ENCODE measurements at places on chromosomes 3 and 15.

DNA sequence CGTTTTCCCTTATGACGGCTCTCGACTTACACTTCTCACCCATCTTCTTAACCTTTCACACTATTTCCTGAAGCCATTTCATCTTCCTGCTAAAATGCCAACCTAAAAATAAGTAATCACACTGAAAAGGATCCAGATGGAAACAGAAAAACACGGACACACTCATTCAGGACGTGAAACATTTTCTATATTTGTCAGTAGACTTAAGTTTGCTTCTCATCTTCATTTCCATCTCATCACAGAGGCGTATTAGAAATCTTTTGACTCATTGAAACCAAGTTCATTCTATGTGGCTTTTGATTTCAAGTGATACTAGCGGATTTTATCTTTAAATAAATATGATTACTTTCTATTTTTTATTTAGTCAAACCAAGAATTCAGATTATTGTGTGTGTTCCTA, 27.4 kb upstream of the DLG1 start:
- DNase-seq, result no peak

DNA sequence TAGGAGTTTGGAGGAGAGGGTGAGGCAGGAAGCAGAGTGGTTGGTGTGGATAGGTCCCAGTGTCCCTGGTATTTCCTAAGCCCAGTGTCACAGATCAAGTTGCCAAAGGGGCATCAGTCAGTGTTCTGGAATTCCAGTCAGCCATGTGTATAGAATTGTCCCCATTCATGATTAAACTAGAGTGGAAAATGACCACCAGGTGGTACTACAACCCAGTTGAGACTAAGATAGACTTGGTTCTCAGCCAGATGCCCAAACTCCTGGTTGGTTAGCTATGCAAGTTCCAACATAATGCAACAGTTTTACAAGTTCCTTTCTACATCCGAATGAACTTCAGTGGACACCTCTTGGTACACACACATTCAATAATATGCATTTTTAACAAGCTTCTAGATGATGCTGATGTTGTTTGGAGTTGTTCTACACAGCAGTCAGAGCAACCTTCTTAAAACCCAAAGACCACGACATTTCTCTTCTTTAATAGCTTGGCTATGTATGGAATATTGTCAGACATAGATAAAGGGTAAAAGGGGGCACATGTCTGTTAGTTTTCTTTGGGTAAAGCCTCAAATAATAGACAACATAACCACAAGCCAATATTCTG, 8.4 kb upstream of the ATR start:
- DNase-seq, result peak; percentile 84

GRCh38 chr3:27114684-27115083, 254.5 kb downstream of the NEK10 start:
- DNase-seq, result no peak

DNA sequence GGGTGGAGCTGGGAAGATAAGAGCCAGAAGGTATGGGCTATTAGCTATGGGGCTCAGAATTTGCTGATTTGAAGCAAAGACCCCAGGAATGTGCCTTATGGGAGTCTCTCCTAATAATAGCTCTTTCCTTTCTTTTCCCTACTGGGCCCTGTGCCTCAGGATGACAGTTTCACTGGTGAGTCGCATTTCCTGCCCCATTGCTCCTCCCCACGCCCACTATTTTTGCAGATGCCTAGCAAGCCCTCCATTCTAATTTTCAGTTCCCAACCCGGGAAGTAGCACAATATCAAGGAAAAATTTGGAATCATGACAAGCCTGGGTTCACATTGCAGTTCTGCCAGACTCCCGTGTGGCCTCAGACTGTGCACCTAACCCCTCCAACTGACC, 583 bp downstream of the IL17RE start:
- peak; percentile 50 for DNase-seq

DNA sequence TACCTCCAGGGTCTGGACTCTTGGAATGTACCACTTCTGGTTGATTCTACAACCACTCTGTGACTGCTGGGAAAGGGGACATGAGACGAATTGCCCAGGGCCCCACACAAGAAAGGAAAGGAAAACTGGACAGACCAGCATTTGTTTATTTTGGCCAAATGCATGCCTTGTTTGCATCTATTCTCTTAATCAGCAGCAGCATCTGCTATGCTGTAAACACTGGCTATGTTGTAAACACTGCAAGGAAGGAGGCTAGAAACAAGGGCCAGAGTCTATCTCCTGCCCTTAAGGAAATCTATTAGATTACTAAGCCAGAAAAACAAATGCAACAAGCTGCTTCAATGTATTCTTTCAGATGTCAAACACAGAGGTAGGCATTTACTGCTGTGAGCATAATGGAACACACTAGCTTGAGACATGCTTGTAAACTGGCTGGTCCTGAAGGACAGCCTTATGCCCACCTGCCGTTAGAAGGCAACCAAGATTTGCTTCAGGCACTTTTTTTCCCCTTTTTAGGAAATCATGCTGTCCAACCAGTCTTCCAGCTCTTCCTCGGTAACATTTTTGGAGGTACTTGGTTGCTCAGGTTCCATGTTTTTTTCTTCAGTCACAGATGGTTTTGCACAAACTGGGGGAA, 102.1 kb upstream of the CHRM5 start:
- no peak for DNase-seq

- DNase-seq, result peak; percentile 96
These were observed 71.5 kb upstream of the GALNT15 start for GRCh38 chr3:16102905-16103364.

GRCh38 chr3:184155644-184156521, 706 bp downstream of the DVL3 start:
- DNase-seq, result peak; percentile 26

DNA sequence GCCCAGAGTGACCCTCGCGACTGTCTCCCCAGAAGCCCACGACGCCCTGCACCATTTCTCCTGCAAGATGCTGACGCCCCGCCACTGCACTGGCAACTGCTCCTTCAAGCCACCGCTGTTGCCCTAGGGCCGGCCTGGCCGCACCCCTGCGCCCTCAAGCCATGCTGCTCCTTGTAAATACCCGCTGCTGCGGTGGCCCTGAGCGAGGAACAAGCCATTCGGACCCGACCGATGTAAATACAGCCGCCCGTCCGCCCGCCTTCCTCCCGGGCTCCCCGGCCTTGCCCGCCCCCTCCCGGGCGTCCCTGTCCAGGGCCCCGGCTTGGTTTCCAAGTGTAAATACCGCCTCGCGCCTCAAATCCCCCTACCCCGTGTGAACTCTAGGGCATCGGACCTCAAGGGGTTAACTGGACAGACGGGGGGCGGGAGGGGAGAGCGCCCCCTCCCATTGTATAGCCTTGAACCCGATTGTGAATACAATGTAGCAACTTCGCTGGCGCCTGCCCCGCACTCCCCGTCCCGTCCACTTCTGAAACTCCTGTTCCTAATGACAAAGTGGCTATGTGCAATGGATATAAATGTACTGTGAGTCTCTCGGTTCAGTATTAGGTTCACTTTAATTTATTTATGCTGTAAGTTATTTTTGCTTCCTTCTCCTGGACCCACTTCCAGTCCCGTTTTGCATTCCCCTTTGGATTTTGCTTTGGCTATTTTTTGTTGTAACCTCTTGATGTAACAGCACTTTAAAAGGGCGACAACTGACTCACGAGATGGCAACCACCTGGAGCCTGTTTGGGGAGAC, 5.9 kb downstream of the RNU6-1 start:
- DNase-seq, result no peak

DNA sequence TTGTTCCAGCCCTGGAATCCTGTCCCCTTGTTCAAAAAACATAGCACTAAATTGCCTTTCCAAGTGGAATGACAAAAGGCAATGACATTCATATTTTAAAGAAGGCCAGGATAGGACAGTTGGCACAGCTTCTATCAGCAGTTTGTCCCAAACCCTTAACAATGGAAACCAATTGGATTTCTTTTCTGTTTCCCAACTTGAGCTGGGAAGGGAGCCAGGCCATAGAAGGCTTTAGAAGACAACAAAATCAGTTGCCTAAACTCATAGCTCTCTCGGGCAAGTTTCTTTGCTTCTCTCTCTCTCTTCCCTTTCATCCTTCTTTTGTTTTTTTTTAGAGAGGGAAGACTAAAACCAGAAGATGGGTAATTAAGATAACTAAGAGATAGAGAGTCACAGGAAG, 227.7 kb upstream of the TPRG1 start:
- DNase-seq, result no peak

GRCh38 chr3:183638101-183638852, 2.9 kb downstream of the KLHL24 start:
- peak; percentile 39 for DNase-seq

GRCh38 chr3:64049832-64050231, 26.5 kb upstream of the PSMD6 start:
- no peak for DNase-seq

DNA sequence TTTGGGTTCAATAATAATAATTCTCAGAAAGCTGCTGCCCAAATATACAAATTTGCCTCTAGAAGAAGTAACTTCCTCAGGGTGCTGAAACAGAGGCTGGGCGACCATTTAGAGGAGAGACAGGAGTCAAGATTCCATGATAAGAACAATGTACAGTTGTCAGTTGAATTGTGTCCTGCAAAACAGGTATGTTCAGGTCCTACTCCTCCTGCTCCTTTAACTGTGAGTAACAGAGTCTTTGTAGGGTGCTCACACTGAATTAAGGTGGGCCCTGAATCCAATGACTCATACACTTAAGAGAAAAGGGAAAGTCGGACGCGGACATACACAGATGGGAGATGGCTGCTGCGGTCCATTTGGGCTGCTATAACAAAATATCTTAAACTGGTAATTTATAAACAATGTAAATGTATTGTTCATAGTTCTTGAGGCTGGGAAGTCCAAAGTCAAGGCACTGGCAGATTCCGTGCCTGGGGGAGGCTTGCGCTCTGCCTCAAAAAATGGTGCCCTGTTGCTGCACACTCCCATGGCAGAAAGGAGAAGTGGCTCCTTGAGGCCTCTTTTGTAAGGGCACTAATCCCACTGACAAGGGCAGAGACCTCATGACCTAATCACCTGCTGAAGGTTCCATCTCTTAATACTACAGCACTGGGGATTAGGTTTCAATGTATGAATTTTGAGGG, 55.1 kb downstream of the MB21D2 start:
- no peak for DNase-seq

DNA sequence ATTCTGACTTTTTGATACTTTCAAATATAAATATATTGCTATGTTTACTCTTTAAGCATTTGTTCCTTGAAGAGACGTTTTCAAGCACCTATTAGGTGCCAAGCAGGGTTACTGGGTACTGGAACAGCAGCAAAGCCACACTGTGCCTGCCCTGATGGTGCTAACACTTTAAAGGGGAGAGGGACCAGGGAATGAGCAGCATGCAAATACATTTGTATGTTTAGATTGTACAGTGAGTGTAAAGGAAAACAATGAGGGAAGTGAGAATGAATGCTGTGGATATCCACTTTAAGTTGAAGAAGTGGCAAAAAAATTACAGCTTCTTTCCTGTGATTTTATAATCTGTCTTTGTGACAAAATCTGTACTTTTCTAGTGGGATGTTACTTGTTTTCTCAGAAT, 400.2 kb upstream of the ATP11B start:
- no peak for DNase-seq

DNA sequence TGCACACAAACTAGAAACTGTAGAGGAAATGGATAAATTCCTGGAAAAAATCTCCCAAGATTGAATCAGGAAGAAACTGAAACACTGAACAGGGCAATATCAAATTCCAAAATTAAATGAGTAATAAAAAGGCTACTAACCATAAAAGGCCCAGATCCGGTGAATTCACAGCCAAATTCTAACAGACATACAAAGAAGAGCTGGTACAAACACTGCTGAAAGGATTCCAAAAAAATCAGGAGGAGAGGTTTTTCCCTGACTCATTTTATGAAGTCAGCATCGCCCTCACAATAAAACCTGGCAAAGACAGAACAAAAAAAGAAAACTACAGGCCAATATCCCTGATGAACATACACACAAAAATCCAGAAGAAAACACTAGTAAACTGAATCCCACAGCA, 462.4 kb upstream of the THBS1 start:
- peak; percentile 74 for DNase-seq

DNA sequence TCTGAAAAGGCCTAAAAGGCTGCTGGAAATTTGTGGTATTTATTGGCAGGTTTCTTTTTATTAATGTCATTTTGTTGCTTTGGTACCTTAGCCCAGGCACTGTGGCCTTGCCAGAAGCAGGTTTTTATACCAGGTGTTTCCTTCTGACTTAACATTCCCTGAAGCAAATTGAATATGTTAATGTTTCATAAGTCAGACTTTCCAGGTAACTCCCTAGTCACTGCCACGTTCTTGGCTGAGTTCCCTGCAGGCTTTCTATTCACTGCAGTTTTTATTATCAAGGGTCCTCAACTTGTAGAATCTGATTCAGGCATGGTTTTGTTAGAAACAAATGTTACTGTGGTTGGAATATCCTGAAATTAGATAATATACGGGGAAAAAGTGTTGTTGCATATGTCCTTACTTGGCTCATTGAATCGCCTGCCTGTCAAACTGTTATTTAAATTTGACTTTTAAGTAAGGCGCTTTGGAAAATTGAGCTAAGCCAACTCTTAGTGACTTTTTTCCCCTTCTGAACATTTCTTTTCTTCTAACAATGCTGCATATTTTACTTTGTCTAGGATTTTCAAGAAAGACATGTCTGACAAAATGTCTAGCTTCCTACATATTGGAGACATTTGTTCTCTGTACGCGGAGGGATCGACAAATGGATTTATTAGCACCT, 22.9 kb downstream of the ITPR1 start:
- DNase-seq, result no peak

DNA sequence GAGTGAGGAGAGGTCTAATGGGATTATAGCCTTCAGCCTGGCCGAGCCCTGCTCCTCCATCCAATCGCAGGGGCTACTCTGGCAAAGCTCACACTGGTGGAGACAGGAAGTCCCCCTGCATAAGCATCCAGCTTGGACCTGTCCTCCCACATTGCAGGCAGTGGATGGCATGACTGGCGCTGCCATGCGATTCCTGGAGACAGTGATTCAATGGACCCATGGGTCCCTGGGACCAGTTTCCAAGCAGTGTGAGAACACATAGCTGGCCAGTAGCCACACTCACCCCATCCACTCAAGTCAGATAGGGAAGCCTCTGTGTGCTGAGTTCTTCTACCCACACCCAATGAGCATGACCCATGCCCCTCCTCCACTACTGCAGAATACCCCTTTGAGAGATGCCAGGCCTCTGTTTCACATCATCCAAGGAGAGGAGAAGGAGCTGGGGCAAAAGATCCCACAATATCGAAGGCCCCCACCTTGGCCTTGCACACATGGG, 18.1 kb upstream of the POC1A start:
- DNase-seq, result no peak

DNA sequence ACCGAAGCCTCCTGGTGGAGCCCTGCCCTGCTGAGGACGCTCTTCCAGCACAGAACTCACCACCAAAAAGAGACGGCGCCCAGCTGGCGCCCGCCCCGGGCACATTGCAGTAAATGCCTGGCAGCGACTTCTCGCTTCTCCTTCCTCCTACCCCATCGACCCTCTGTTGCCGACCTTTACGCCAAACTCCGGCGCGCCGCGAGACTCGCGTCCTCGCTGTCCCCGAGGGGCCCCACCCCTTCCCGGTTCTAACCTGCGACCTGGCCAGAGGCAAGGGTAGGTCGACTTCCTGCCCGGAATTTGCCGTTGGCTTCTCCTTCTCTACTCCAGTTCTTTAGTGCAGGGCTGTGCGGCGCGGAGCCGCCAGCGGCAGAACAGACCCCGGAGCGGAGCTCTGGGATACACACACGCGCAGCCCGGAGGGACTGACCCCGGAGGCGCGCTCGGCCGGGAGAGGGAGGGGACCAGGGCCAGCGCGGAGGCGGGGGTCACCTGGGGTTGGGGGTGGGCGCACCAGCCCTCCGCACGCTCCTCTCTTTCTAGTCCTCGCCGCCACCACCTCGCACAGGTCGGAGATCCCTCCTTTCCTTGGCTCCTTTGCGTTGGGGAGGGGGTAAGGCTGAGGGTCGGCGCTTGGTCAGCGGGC, 226.6 kb upstream of the AZI2 start:
- no peak for DNase-seq
